Activated CD4-positive, CD25-positive, alpha-beta regulatory T cell treated with anti-CD3 and anti-CD28 coated beads, Interleukin-2, amount 50 U/mL, for 72 hours (primary cell): ENCODE measurements at places on chromosomes 3 and 15.

DNA sequence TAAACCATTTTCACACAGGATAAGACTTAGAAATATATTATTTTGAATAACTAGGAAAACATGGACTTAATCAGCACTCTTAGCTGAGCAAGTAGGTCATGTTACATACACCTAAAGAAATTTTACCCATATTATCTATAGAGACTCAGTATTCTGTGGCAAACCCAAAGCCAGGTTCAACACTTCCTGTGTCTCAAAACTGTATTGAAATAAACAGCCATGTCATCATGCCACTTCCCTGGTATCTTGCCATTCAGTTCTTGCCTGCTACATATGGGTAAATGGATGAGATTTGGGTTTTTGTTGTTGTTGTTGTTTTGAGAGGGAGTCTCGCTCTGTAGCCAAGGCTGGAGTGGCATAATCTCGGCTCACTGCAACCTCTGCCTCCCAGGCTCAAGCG, 141.5 kb upstream of the PLXND1 start:
- no peak for DNase-seq

GRCh38 chr3:113057117-113057516, 66.3 kb downstream of the GTPBP8 start:
- DNase-seq = no peak

GRCh38 chr3:65857327-65857726, 181.4 kb downstream of the MAGI1 start:
- no peak for DNase-seq

- DNase-seq = no peak
Observed at GRCh38 chr3:128950223-128950938, 43.5 kb downstream of the CFAP92 start.

DNA sequence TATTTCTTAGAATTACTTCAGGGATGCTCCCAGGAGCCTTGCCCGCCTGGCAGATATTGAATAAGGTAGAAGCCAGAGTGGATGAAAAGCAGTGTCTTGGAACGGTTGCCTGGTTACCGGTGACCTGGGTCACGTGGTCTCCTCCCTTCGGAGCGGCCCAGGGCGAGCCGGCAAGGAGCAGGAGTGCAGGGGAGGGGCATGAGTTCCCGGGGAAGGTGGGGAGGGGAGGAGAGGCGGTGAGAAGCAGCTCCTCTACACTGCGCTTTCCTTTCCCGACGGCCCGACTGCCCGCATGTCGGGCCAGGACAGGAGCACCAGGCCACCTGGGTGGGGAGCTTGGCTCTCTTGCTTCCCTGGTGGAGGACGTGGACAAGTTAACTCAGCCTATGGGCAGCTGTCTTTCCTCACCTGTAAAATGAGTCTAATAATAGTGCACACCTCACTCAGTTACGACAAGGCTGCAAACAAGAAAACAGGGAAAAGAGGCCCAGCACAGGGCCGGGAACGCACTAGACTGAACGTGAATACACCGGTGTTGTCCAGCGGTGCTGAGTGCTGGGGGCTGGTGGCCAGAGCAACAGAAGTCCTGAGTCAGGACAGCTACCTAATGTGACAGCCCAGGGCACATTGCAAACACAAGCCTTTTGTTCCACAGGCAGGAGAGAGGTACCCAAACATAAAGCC, 198.3 kb downstream of the ADAMTS9 start:
- no peak for DNase-seq

GRCh38 chr3:148389916-148390315, 307.8 kb upstream of the AGTR1 start:
- no peak for DNase-seq

DNA sequence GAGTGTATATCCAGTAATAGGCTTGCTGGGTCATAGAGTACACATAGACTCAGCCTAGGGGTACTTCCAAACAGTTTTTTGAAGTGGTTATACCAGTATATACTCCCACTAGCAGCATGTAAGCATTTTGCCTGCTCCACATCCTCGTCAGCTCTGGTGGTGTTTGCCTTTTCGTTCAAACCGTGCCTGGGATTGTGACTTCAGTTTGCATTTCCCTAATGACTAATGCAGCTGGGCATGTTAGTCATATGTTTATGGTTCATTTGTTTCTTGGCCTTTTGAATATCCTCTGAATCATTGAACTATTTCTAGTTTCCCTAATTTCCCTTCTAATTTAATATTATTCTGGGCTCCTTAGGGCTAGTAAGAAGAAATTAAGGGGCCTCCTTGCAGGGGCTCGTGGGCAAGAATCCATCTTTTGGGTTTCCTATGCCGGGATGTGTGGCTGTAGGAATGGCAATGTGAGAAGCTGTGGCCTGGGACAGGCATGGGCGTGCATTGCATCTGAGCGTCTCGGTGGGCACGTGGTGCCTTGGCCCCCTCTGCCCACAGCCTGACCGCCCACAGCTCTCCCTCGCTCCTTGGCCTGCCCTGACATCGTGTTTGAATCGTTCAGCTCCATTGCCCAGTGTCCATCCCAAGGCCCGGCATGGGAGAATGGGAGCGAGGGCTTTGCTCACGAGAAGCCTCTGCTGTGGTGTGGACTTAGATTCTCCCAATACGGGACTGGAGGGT, 26.4 kb downstream of the FAH start:
- no peak for DNase-seq

GRCh38 chr15:80639168-80639555, 55.9 kb upstream of the ABHD17C start:
- no peak for DNase-seq

GRCh38 chr3:101850246-101851051, 1.1 kb downstream of the NFKBIZ start:
- DNase-seq = peak; percentile 34

GRCh38 chr15:70810916-70811578, 42.9 kb downstream of the LARP6 start:
- DNase-seq = no peak

DNA sequence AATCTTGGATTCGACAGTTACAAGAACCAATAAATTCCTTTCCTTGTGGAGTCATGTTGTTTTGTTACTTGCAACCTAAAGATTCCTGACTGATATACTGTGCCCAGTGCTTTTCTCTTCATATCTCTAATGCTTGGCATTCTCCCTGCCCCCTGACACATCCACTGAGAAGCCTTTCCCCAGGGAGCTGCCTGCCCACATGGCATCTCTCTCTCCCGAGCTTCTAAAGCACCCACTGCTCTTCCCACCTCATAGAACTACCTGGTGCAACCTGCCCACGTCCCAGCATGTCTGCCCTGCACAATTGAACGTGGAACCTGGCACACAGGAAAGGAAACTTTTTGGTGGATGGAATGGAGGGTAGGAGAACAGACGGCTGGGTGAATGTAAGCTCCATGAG, 6.8 kb downstream of the CYP8B1 start:
- no peak for DNase-seq

DNA sequence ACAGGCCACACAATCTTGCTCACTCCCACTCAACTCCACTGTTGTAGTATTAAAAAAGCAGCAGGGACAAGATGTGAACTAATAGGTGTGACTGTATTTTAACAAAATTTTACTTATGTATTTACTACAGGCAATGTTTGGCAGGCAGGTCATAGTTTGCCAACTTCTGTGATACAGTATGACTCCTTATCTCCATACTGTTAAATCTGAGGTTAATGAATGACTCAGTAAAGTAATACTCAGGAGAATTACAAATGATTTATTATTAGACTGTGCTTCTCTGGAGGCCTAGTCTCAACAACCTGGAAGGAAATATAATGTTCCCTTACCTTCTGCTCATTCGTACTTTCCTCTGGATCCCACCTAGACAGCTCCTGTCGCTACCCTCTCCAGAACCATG, 258.6 kb upstream of the KCNMB2 start:
- DNase-seq = no peak

DNA sequence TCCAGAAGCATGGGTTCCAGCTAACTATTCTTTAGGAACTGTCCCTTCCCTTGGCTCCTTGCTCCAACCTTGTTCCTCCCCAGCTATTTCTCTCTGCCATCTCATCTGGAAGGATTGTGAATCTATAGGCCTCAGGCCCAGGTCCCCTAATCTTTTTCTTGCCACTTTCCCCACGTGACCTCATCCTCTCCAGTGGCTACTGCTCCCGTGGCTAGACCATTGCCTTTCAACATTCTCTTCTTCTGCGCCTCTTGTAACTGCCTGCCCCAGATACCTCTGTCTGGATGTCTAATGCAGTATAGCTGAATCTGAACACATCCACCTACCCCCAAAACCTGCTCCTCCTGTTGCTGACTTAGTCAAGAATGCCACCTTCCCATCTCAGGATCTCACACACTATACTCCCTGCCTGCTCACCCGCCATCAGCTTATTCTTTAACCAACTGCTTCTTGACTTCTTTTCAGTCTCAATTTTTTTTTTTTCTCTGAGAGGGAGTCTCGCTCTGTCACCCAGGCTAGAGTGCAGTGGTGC, 5.2 kb downstream of the GPX1 start:
- DNase-seq = no peak

DNA sequence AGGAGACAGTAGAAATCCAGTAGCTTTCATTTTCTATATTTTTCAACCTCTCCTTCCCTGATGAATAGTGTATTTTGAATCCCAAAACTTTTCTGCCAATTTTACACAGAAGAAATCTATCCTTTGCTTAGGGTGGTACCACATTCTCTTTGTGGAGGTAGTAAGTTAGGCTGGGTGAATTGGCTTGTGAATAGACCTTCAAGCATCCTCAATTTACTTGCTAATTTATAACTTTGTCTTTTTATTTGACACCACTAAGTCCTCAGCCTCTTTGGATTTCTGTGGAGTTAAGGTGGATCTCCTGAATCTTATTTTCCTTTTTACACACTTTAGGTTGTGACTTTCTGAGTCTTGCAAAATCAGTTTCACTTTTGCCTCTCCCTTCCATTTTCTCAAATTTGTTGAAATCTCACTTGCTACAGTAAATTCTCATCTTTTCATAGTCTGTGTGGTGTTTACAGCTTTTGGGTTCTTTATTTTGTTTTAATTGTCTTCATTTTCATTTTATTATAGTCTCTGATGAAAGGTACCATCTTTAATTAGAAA, 5.7 kb upstream of the PLSCR1 start:
- no peak for DNase-seq

GRCh38 chr3:43616034-43616433, 5.8 kb downstream of the ANO10 start:
- no peak for DNase-seq

DNA sequence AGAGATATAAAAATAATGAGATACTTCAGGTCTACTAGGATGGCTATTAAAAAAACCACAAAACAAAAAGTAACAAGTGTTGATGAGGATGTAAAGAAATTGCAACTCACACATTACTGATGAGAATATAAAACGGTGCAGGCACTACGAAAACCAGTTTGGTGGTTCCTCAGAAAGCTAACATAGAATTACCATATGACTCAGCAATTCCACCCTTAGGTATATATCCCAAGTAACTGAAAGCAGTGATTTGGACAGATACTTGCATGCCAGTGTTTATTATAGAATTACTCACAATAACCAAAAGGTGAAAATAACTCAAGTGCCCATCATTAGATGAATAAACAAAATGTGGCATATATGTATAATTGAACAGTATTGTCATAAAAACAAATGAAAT, 87.5 kb upstream of the MELTF start:
- DNase-seq = no peak

- no peak for DNase-seq
Observed at GRCh38 chr3:133171831-133172230, 133.6 kb downstream of the TMEM108 start.

DNA sequence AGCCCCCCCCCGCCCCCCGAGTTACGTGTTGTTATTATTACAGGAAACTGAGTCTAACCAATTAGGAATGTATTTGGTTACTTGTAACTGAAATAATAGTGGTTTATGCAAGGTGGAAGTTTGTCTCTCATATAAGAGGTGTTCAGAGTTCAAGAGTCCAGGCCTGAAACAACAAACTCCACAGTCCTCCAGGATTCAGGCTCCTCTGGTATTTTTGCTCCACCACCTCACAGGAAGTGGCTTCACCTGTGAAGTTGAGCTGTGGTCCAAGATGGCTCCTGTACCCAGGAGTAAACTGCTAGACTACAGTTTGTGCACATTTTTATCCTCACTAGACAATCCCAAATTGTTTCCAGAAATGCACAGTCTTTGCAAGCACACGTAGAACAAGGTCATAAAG, 27.3 kb downstream of the MOBP start:
- no peak for DNase-seq

GRCh38 chr3:123332124-123332641, 116.7 kb downstream of the ADCY5 start:
- DNase-seq = no peak

GRCh38 chr3:40104441-40104840, 205.1 kb upstream of the EIF1B start:
- no peak for DNase-seq

GRCh38 chr15:35737441-35737840, 191.5 kb upstream of the DPH6 start:
- no peak for DNase-seq

DNA sequence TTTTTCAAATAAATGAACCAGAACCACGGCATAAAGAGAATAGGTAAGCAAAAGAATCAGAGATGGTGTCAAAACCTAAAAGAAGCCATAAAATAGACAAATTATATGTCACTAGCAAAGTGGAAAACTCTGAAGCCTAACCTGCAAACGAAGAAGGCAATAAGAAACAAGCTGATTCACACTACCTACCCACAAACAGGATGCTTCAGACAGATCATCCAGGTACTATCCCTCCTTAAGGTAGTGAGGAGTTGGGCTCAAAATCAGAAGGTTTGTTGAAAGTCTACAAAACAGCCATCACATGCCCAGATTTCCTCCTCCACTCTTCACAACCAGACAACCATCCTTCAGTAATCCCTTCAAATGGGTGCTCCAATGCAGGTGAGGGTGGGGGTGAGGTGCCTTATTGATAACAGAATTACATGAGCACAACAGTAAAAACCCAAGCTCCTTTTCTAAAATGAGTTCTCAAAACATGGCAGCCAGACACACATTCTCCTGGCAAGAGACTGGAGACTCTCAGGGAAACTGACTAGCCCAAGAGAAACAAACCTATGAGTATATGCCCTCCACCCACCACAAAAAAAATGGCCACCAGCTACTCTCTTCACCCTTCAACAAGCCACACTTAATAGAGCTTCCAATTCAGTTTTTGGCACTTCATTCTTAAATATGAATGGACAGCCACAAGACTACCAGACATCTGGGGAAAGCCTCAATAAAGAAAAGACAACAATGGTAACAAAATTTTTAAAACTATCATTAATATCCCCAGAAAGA, 6.4 kb downstream of the KPNA1 start:
- no peak for DNase-seq

GRCh38 chr3:11288786-11289637, 16.8 kb downstream of the ATG7 start:
- no peak for DNase-seq

DNA sequence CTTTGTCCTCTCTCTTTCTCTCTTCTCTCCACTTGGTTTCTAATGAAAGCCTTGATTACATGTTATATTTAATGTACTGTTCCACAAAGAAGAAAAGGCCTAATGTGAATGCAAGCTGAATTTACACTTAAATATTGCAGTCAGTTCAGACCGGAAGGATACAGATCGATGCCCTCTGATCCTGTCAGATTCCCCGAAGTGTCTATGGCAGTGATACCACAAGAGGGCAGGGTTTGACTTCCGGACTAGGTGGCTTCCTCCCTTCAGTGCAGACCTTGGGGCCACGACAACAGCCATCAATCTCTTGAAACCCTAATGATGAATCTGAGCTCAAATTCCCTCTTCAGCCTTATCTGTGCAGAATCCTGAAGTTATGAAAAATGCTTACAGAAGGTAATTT, 29.5 kb downstream of the AGTR1 start:
- no peak for DNase-seq
